ENCODE measurements at places on chromosomes 11 and 22.

GRCh38 chr22:17922925-17923903 is 101.1 kb downstream of the MICAL3 start:
- DNase-seq = no peak

GRCh38 chr11:6191742-6192141 is 7.3 kb upstream of the OR52W1 start:
- no peak for DNase-seq

DNA sequence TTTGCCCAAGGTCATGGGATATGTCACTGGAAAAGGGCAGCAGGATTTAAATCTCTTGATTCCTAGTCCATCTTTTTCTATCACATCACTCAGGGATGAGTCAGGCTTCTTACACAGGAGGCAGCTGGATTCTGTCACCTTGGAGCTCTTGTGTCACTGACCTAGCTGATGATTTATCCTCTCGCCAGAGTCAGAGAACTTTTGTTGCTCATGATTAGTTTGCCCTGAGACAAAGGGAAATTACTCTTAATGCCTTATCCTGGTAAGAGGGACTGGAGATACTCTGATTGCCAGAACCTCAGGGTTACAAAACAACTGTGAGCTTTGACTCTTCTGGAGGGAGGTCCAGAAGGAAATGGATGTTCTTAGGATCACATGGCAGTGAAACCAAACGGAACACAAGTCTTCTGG is 10.1 kb downstream of the COA4 start:
- no peak for DNase-seq

DNA sequence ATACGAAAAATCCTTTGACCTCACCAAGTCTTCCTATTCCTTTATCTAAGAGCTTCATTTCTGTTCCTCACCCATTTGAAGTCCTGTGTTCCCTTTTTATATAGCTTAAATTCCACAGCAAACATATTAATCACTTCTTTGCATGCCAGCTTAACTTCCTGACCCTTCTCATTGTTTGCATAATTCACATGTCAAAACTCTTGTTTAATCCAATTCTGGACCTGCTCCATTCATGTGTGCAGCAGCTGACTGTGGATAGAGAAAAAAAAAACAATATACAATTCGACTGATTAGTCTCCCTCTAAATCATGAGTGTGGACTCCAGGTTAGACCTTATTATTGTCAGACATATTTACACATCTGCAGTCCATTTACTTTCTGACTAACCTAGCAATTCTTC is 991.2 kb upstream of the TENM4 start:
- DNase-seq = no peak

- no peak for DNase-seq
Measured at GRCh38 chr11:5137014-5137413, 1.1 kb downstream of the OR52A5 start.

DNA sequence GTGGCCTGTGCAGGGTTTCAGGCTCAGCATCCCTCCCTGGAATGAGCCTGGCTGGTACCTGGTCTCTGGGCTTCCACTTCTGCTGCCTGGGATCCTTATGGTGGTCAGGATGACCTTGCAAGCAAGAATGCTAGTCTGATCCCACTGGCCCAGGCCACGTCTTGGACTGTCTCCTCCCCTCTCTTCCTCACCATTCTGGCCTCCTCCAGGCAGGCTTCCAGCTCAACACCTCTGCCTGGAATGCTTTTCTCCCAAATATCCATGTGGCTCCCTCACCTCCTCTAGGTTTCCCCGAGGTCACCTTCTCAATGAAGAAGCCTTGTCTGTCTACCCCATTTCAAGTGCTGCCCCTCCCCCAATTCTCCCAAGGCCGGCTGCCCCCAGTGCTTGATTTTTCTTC is 39.4 kb upstream of the ALX4 start:
- no peak for DNase-seq

GRCh38 chr22:20571078-20571503 is 63.7 kb downstream of the MED15 start:
- no peak for DNase-seq

GRCh38 chr11:121570453-121570852 is 117.7 kb upstream of the SORL1-AS1 start:
- no peak for DNase-seq

DNA sequence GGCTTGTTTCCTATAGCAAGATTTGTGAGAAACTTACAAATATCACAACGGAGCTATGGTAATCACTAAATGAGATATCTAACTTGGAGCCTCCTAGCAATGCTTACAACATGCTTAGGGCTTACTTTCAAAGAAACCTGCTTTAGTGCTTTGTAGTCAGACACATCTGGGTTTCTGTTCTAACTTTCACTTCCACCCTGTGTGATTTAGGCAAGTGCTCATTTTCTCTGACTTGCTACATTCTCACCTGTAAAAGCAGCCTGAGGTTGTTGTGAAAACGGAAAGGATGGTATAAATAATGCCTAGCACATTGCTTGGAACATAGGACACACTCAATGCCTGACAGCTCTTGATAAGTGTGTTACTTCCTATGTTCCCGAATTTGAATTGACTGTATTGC is 45.6 kb downstream of the LRRC4C start:
- DNase-seq = no peak

GRCh38 chr11:126497581-126498122 is 142.2 kb downstream of the ST3GAL4 start:
- DNase-seq = no peak

DNA sequence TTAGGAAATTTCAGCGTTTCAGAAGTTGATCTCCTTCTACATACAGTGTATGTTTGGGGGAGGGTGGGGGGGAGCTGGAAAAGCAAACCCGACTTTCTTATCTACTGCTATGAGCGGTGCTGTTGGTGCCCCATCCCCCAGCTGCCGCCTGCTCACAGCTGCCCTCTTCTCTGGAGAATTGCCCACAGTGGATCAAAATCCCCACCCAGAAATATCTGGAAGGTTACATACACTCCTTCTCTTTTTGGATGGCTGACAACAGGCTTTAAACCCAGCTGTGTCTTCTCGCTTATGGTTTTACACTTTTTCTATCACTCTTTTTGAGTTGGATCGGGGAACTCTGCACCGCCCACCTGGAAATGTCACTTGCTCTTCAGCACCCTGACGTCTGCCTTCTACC is 56.4 kb downstream of the DHCR7 start:
- DNase-seq = no peak

- no peak for DNase-seq
Measured at GRCh38 chr11:2327032-2327431, 25.2 kb downstream of the TSPAN32 start.

DNA sequence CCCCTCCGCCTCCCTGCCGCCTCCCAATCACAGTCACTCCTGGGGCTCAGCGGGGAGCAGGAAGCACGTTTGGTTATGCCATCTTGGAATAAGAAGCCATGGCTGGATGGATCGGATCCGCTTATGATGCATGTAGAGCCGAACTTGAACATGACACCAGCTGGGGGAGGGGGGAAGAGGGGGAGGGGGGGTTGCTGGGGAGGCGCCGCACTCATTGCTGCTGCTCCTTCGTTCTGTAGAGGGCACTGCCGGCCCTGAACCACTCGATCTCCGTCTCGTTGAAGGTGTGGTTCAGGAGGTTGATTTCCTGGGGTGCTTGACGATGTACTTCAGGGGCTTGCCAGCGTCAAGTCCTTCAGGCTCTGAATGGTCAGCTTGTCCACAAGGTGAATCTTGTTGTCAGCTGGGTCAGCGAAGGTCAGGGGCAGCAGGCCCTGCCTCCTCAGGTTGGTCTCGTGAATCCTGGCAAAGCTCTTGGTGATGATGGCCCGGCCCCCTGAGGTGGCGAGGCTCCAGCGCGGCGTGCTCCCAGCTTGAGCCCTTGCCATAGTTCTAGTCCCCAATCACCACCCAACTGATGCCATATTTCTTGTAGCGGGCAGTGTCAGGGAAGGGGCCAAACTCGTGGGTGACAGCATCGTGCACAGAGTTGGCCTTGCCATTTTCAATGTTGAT is 476.9 kb upstream of the ISX start:
- no peak for DNase-seq

DNA sequence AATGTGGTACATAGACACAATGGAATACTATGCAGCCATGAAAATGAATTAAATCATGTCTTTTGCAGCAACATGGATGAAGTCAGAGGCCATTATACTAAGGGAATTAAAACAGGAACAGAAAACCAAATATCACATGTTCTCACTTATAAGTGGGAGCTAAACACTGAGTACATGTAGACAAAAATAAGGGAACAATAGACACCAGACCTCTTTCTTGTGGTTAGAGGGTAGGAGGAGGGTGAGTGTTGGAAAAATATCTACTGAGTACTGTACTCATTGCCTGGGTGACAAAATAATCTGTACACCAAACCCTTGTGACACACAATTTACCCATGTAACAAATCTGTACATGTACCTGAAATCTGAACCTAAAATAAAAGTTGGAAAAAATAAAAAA is 59.1 kb upstream of the ANO5 start:
- no peak for DNase-seq

- DNase-seq = no peak
Measured at GRCh38 chr11:111189466-111189865, 56.1 kb upstream of the POU2AF2 start.
